ENCODE measurements at places on chromosomes 4 and X.

GRCh38 chrX:103730147-103730795, 19.6 kb downstream of the TMEM31 start:
- no peak for DNase-seq

GRCh38 chr4:78292341-78292740, 235.2 kb downstream of the FRAS1 start:
- no peak for DNase-seq

DNA sequence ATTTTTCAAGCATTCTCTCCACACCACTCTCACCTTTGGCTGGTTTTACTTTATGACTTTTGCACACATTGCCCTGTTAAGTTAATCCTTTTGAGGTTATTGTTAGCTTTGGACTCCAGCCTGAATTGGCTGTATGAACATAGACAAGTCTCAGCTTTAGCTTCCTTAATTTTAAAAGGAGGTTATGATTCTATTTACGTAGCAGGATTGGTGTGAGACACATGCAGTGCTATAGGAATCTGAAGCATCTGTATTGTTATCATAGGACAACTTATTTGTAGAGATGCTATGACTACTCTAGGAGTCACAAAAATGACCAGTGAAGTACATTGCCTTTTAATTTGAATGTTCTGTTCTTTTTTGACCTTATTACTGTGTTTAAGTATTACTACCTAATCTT, 15.7 kb downstream of the PGAM4 start:
- no peak for DNase-seq

- DNase-seq = no peak
Measured at GRCh38 chrX:10112510-10112909, 44.3 kb upstream of the CLCN4 start.

All from anterior cingulate cortex (tissue), 58 donors.